ENCODE measurements at places on chromosomes 12 and 14.

- no peak for DNase-seq
These were observed 313.1 kb downstream of the SLC6A15 start for GRCh38 chr12:84599539-84599938.

GRCh38 chr12:129762436-129762835, 141.4 kb downstream of the TMEM132D start:
- no peak for DNase-seq

- DNase-seq = no peak
These were observed 138.1 kb downstream of the TMEM117 start for GRCh38 chr12:43973993-43974392.

- DNase-seq = no peak
These were observed 46.6 kb downstream of the RDH12 start for GRCh38 chr14:67748312-67748711.

GRCh38 chr12:27177706-27178105, 66.4 kb upstream of the STK38L start:
- DNase-seq = no peak

- no peak for DNase-seq
These were observed 170.0 kb upstream of the PRMT8 start for GRCh38 chr12:3320881-3321509.

DNA sequence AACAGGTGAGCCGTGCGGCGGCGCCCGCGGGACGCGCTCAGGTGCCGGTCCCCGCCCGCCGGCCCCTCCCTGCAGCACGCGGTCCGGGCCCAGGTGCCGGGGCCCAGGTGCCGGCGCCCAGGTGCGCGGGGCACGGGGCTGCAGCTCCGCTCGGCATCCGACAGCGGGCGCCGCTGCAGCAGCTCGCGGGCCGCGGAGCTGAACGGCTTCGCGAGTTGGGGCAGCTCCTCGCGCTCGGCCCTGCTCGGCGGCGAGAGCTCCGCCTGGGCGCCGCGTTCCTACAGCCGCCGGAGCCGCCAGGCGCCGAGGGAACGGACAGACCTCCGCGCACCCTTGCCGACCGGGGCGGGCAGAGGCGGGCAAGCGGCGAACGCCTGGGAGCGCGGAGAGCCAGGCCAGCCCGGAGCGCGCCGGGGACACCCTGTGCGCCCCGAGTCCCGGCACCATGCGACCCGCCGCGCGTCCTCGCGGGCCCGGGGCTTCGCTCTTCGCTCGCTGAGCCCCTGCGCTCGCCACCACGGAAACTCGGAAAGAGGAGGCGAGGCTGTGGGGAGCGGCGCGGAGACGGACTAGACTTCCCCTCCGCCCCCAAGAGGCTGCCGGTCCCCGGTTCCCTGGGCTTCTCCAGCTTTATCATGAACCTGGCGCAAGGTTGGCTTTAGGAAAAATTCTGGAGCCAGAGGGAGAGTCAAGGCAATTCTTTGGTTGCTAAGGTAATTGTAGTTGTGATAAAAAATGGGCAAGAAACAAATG, at the start of gene RGS6:
RGS6 (plus strand) TSS at position 201 of the 753 bp plus-strand sequence.
- peak; percentile 66 for DNase-seq

DNA sequence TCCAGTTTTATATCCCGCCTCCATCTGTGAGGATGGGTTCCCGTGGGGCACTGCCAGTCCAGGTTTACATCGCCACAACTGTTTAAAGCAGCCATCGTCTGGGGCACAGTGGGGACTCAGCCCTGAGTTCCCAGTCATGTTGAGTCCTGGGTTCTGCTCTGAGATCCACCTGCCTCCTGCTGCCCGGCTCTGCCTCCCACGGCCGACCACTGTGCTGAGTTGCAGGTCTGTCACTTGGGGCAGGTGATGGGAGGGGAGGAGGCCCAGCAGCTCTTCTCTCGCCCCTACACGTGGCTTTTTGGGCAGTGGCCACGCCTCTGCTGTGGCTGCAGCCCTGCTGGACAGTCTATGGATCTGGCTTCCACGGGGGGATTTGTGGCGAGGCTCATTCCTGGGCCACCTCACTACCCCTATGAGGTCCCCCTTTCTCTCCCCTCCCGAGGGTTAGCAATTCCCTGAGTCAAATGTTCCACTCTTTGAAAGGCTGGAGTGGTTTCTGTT, 143.0 kb downstream of the ADGRD1 start:
- DNase-seq = no peak

DNA sequence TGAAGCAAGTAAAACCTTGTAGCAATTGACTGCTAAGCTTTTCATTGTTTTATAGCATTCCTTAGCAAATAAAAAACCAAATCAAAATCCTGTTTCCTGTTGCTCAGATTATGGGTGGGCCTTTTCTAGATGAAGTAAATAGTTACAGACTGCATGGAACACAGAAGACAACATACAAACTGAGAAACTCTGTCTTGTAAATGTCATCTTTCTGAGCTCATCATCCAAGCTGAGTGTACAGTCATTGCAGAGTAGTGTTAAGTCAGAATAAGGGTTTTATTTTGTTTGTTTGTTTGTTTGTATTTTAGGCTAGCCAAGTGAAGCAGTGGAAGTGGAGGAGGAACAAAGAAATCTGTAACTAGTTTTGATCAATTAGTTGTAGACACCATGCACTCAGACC, 24.4 kb upstream of the BTG1 start:
- DNase-seq = no peak

- no peak for DNase-seq
These were observed 55.4 kb downstream of the SUSD6 start for GRCh38 chr14:69666690-69667211.
